ENCODE measurements at places on chromosomes 4 and X.

DNA sequence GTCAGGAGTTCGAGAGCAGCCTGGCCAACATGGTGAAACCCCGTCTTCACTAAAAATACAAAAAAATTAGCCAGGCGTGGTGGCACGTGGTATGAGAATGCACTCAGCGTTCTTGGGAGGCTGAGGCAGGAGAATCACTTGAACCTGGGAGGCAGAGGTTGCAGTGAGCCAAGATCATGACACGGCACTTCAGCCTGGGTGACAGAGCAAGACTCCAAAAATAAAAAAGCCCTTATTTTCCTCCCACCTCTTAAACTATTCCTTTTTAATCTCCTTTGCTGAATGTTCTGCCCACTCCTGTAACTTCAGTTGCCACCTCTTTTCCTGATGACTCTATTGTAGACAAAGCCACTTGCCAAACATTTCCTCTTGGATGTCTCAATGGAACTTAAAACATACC lies 72.6 kb downstream of the TAF1 start:
- DNase-seq: no peak

GRCh38 chrX:109590176-109590575 lies 34.8 kb downstream of the KCNE5 start:
- no peak for DNase-seq

DNA sequence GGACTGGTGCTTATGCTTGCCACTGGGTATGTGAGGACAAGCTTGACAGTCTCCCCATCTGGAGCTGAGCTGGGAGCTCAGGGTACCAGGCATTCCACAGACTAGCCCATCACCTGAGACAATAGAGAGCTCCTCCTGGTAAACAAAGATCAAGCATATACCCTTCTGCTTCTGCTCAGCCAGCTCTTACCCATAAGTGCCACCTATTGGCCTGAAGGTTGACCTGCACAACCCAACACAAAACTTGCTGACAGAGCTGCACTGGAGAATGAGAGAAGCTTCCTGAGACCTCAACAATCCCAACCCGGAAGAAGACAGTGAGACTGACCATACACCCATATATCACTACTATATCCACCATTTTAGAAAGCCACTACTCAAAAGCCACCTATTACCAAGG lies 1049.2 kb upstream of the INTU start:
- peak; percentile 31 for DNase-seq

GRCh38 chr4:184680698-184681097 lies 31.2 kb downstream of the PRIMPOL start:
- no peak for DNase-seq

DNA sequence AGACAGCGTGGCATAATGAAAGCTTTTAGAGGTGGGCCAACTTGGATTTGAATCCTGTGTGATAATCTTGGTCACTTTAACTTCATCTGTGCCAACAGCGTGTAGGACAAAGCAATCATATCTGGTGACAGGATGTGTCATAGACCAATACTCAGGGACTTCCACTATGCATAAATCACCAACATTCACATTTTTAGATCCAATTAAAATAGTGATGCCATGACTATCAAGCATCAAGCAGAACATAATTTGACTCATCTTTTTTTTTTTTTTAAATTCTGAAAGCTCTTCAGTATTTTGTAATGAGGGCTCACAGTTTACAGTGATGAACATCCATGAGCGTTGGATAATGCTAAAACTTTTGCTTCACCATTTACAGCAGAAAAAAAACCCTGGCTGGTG lies 27.3 kb upstream of the RAPGEF2 start:
- no peak for DNase-seq

- peak; percentile 81 for DNase-seq
These were observed 56.6 kb upstream of the BCOR start for GRCh38 chrX:40154250-40154852.

- DNase-seq: no peak
These were observed 104.5 kb upstream of the AGA start for GRCh38 chr4:177546745-177547144.

GRCh38 chr4:152684007-152684406 lies 4.2 kb upstream of the TMEM154 start:
- no peak for DNase-seq

- no peak for DNase-seq
These were observed 5.4 kb upstream of the SHOX start for GRCh38 chrX:625137-625691.

GRCh38 chr4:99436462-99436861 lies 1.3 kb upstream of the ADH7 start:
- no peak for DNase-seq

- DNase-seq: no peak
These were observed 37.3 kb downstream of the CASP6 start for GRCh38 chr4:109665783-109666485.

DNA sequence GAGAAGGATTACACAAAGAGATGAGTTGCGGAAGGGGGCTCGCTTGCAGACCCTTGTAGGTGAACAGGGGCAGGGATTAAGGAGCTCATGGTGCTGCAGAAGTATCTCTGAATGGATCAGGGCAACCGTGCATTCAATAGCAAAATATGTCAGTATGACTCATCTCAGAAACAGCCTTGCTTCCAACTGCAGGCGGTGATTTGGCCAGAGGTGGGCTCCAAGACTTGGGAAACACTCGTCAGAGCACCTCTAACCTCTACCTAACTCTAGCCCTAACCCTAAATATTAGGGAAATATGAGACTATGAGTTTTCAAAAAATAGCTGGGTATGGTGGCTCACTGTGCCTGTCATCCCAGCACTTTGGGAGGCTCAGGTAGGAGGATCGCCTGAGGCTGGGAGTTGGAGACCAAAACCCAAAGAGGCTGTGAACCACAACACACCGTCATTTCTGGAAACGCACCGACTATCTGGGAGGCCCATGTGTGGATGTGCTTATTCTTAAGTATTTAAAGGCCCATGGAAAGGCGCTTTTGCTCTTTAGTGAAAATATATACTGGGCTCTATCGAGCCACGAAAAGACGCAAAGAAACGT lies 102.6 kb downstream of the DHRSX start:
- no peak for DNase-seq

GRCh38 chr4:610411-611261 lies 14.7 kb upstream of the PDE6B start:
- DNase-seq: no peak

- DNase-seq: peak; percentile 93
These were observed 30.7 kb downstream of the MSN start for GRCh38 chrX:65697915-65698796.

- no peak for DNase-seq
These were observed 413.3 kb downstream of the PRDM5 start for GRCh38 chr4:120509222-120509621.

GRCh38 chr4:148874331-148874730 lies 432.1 kb upstream of the NR3C2 start:
- no peak for DNase-seq

- DNase-seq: no peak
These were observed 10.2 kb upstream of the BANK1 start for GRCh38 chr4:101780284-101780683.

DNA sequence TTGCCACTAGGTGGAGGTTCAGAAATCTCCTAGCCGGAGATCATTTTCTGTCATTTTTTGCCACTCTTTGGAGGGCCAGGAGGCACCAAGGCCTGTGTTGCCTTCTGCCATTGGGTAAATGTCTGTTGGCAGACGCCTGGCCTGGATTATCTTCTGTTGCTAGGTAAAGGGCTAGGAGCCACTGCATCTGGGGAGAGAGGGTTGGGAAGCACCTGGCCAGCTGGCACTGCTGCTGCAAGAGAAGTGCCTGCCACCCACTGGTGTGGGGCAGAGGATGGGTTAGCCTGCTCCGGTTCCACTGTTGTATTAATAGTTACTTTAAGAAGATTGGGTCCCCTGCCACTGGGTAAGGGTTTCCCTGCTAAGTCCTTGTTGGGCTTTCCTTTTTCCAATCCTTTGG lies 58.1 kb downstream of the AWAT2 start:
- no peak for DNase-seq

DNA sequence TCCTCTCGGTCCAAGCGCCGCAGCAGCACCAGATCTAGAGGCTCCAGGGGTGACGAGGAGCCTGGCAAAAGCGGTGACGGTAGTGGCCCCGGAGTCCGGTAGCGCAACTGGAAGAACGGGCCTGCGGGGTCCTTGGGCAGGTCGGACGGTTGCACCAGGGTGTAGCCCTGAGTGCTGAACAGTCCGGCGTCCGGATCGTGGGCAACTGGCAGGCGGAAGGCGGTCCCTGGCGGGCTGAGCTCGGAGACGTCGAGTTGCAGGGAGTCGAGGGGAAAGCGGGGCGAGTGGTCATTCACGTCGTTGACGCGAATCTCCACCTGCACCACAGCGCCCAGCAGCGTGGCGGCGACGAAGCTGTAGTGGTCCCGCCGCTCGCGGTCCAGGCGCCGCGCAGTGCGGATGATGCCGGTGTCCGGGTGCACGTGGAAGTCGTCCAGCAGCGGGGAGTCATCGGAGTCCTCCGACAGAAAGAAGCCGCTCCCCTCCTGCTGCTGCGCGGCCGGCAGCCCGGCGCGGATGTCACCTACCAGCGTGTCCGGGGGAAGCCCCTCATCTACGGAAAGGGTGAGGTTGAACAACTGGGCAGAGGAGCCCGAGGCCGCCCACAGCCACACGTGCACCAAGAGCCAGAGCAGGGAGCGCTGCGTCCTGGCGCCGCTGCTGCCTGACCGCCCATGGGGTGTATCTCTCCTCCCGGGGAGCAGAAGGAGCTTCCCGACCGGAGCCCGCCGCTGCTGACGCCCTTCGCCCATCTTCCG lies 837 bp downstream of the DCHS2 start:
- DNase-seq: no peak

- DNase-seq: no peak
These were observed 89.9 kb downstream of the GPC4 start for GRCh38 chrX:133325422-133325821.

DNA sequence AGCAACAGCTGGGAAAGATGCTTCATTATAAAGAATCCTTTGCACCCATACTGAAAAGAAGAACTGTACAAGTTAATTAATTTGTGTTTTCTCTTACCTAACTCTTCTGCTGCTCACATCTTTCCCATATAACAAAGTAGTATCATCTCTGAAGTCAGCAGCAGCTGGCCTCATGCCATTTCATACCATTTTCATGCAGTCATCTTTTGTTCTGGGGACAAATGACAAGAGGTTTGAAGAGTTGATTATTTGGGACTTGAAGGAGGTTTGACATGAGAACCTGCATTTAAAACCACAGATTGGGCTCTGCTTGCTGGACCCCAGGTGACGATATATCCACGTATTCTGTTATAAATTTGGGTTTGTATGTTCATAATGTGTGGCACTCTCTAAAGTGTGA lies 430.3 kb downstream of the SPRY1 start:
- no peak for DNase-seq

DNA sequence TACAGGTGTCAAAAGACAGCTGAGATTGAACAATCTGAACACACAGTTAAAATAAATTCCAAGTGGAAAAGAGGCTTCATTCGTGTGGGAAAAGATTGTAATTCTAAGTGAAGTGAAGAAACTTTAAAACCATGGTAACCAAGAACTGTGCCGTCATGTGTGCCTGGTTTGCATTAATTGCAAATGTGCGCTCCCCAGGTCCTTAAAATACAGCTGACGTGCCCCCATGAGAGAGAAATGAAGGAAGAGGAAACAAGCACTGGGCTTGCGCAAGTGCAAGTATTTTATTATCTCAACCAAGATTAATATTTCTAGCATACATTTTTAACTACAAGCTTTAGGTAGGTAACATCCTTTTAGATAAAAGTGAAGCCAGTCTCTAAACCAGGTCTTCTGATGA lies 92.5 kb downstream of the PARM1 start:
- no peak for DNase-seq

DNA sequence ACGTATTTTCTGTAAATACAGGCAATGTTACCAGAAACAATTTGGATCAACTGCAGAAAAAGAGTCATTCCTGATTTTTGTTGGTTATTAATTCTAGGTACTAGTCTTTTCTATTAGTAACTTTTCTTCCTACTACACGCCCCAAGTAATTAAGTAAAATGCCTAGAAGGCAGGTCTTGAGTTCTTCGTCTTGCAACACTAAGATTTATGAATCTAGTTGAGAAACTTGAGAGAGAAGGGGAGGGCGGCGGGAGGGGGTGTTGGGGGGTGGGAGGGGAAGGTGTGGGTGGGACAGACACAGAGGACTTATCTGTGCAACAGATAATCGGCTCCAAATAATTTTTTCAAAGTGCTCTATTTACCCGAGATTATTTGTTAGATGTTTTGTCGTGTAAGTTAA lies 3.0 kb downstream of the RAP2C start:
- peak; percentile 45 for DNase-seq

DNA sequence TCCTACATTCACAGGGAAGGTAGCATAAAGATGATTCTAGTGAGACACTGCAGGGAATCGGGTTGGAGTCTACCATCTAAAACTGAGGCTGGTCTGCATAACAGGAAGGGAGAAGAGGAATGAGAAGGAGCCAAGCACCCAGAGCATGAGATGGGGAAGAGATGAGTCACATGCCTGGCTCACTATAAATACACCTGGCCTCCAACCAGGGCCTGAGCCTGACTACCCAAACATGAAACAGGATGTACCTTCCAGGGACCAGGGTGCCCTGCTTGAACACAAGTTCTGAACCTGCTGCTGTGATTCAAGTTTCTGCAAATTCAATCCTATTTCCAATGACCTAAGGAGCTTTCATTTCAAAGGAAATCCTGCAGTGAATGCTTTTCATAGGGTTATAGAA lies 24.9 kb downstream of the CD99L2 start:
- peak; percentile 11 for DNase-seq

DNA sequence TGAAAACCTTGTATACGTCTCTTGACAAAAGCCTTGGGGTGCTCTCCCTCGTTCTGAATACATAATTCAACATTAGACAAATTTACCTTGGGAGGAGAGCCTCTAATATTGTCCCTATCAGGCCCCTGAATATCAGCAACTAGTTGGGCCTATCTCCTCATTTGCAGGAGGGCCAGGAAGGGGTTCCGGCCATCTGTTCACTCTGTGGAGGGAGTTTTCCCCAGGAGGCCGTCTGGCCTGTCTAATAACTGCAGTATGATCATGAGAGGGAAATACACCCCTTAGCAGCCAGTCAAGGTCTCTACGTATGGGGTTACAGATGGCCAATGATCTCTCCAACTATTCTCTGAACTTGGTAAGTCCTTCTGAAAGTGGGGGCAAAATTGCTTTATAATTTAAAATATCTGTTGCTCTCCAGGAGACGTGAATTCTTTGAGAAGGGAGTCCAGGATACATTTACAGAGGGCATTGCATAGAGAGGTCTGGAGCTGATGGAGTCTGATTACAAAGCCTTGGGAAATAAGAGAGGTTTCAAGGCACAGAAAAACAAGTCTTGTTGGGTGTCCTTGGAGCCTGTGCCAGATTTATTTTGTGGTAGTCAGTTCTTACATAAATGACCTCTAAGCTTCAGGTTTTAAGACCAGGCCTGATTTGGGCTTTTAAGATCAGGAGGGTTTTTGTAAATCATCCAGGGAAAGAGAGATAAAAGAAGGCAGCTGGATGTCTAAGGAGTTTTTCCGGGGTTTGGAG lies 48.2 kb upstream of the UXT start:
- DNase-seq: no peak
